Fibroblast of the conjunctiva (primary cell): ENCODE measurements at places on chromosomes 6 and 20.

DNA sequence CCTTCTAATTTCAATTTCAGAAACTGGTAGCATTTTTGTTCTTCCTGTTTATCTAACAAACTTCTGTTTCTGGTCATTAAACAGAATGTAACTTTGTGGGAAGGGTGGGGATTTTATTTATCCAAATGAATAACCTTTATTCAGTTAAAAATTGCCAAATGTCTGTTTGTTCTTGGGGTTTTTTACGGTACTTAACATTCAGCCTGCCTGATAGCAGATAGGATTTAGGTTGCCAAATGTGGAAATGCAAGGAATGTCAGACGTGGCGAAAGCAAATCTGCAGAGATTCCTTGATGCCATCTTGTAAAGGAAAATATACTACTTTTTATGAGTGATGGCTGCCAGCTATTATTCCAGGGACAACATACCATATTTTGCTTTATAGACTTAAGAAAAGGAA is 95.7 kb downstream of the LYRM2 start:
- DNase-seq = no peak

- no peak for DNase-seq
Observed at GRCh38 chr20:63317601-63318291, 24.8 kb downstream of the COL20A1 start.

DNA sequence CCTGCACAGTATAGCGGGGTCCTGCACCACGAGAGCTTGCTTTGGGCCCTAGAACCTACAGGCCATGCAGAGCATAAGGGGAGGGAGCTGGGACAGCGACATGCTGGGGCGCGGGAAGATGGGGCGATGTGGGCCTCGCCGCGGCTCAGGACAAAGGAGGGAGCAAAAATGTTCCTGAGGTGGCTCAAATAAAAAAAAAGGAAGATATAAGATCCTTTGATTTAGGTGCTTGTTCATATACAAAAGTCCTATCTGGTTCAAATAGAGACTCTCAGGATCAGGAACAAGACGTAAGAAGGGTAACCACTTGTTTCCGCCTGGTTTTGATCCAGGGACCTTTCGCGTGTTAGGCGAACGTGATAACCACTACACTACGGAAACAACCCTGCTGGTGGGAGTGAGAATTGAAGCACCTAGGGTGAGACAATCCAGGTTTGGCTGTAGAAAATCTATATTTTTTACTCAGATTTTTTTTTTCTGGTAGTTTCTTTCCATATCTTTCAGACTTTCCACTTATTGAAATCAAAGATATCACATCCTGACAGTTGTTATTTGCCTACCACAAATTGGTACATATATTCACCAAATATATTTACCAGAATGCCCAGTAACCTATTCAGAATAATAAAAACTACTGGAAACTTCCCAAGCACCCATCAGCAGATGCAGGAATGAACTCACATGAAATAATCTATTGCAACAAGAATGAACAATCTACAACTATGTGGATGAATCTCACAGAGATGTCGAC is 177.9 kb upstream of the ZNF184 start:
- DNase-seq = peak; percentile 49

- no peak for DNase-seq
Observed at GRCh38 chr6:148898376-148899014, 151.7 kb downstream of the UST start.

GRCh38 chr20:46004187-46004586 is 4.5 kb upstream of the MMP9 start:
- DNase-seq = no peak

- DNase-seq = no peak
Observed at GRCh38 chr6:132819405-132820161, 5.2 kb downstream of the RPS12 start.
